Nucleus accumbens (tissue), 56 donors: ENCODE measurements at places on chromosomes 6 and 20.

- no peak for DNase-seq
Measured at GRCh38 chr6:144617708-144618107, 332.6 kb downstream of the UTRN start.

- no peak for DNase-seq
Measured at GRCh38 chr20:47929368-47930115, 144.3 kb upstream of the SULF2 start.

GRCh38 chr6:21764989-21765388, 171.4 kb downstream of the SOX4 start:
- DNase-seq: no peak

GRCh38 chr20:58014628-58015315, 213.7 kb downstream of the ANKRD60 start:
- DNase-seq: no peak

GRCh38 chr6:101830501-101831031, 437.1 kb downstream of the GRIK2 start:
- no peak for DNase-seq

DNA sequence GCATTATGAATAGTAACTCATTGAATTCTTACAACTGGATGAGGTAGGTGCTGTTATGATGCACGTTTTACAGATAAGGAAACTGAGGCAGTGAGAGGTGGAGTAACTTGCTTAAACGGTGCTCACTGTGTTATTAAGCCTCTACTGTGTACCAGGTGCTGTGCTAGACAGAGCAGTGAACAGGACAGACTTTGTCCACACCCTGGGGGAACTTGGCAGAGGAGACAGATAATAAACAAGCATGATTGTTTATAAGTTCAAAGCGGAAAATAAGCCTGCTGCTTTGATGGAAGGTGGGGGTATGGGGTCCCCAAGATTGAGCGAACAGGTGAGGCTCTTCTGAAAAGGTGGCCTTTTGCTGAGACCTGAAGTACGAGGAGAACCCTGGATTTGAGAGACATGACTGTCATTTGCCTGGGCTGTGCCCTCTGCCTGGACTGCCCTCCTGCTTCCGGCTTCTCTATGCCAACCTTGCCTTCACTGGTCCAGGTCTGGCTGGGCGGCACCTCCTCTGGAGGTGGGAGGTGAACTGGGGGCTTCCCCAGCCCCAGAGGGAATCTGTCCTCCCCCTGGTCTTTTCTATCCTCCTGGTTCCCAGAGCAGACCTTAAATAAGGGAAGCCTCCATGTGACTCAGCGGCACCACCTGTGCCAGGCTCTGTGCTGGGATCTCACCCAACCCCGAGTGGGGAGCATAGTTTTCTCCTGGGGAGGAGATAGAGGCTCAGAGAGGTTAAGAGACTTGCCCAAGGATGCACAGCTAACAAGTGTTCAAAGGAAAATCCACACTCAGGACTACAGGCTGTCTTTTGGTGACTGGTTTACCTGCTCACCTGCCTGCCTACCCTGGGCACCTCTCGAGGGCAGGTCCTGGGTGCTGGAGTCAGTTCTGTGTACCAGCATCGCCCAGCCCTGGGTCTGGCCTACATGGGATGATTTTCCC, 59.1 kb downstream of the CEBPB start:
- no peak for DNase-seq

GRCh38 chr6:82410151-82410648, 46.6 kb downstream of the TPBG start:
- DNase-seq: no peak

GRCh38 chr6:154580397-154581135, 70.1 kb upstream of the CNKSR3 start:
- no peak for DNase-seq

DNA sequence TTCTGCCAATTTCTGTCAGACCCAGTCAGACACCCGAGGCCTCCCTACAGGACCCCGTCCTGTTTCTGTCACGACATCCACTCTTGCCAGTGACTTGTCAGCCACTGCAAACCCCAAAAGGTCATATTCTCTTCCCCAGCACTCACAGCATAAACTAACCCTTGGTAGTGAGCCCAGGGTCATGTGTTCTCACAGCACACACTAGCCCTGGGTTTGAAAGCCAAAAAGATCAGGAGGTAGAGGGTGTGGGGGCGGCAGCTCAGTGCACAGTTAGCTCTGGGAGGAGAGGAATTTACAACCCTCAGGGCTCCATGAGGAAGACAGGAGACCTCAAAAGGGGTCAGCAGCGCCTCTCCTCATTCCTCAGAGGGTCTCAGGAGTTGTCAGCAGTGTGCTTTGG, 9.9 kb upstream of the SNX9 start:
- no peak for DNase-seq

GRCh38 chr6:17601386-17601703, 1.2 kb downstream of the FAM8A1 start:
- no peak for DNase-seq

DNA sequence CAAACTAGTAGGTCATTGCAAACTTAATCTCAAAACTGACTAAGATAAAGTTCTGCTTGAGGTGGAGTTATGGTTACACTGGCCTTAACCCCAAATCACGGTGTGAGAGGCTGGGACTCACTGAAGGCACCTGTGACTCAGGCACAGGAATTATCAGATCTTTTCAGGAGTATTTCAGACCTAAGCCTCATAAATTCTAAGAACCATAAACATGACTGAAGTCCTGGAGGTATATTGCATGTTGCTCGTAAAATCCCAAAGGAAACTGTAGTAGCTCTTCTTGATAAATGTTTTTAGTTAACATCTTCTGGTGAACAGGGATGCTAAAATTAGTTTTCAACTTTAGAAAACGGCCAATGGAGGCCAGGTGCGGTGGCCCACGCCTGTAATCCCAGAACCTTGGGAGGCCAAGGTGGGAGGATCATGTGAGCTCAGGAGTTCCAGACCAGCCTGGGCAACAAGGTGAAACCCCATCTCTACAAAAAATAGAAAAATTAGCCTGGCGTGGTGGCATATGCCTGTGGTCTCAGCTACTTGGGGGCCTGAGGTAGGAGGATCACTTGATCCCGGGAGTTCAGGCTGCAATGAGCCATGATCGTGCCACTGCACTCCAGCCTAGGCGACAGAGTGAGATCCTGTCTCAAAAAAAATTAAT, 36.5 kb downstream of the DZANK1 start:
- DNase-seq: no peak

DNA sequence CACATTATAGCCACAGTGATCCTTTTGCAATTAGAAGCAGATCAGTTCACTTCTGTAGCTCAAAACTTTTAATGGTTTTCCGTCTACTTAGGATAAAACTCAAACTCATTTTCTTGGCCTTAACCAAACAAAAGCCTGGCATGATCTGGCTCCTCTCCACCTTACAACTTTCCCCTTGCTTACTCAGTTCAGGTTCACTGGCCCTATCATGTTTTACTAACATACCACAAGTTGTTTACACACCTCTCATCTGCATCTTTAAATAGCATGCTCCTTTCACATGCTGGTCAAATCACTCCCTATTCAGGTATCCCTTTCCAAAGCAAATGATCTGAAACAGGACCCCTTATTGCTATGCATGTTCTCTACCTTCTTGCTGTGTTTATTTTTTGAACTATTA, 191.4 kb upstream of the FAM83B start:
- no peak for DNase-seq

DNA sequence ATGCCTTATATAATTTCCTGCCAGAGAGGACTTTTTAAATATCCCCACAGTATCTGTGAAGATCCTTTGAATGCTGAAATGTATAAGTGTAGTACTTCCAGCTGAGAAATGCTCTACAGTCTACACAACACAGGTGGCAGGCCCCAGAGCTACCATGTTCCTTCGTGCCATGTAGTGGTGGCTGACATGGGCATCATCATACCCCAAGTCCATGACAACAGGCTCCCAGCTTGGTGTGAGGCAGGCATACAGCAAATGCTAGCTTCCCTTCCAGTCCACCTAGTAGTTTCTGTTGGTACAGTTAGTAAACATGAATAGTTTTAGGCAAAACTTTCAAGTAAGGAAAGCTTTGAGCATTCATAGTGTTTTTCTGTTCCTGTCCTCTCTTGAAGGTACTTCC, 61.2 kb upstream of the EMILIN3 start:
- DNase-seq: no peak

GRCh38 chr6:72219536-72219935, 333.2 kb downstream of the RIMS1 start:
- no peak for DNase-seq

GRCh38 chr20:61725966-61726365, 339.7 kb downstream of the TAF4 start:
- no peak for DNase-seq

DNA sequence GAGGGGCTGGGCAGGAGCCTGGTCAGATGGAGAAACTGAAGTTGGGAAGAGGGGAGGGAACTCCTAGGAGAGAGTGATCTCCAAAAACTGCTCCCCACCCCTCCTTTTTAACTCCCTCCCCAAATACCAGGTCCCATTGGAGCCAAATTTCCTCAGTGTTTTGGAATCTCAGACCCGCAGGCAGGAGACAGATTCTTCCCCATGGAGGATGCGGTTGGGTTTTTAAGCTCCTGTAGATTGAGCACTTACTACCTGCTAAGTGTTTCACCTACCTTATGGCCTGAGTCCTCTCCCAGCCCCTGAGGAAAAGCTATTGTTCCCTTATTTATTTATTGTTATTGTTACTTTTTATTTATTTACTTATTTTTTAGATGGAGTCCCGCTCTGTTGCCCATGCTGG, 73.2 kb downstream of the CEBPB start:
- DNase-seq: no peak

GRCh38 chr20:60365064-60365666, 406.9 kb downstream of the CDH26 start:
- DNase-seq: no peak

DNA sequence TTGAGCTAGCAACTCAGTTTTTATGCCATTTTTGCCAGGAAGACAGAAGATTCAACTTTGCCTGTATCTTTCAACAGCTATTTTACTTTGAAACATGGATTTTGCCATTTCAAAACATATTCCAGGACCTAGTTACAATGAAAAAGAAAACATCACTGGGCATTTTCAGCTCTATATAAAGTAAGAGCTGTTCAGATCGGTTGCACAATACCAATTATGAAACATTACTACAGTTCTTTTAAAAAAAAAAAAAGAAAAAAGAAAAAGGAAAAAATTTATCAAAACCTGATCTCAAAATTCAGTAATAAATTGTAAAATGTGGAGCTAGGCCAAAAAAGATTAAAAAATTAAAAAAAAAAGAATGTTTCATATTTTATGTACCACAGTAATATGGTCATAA, 15.6 kb downstream of the BCLAF1 start:
- DNase-seq: no peak

DNA sequence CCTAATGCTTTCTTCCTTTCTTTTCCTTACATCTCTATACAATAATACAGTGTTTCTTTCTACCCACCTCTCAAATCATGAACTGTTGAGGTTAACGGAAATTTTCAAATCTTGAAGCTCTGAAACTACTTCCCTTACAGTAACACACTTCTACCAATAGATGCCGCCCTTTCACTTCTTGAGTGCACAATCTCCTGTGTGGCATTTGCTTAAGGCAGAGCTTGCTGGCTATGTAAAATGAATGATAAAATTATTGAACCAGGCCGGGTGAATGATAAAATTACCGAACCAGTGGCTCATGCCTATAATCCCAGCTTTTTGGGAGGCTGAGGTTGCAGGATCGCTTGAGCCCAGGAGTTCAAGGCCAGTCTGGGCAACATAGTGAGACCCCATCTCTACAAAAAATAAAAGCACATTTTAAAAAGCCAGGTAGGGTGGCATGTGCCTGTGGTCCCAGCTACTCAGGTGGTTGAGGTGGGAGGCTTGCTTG, 56.8 kb downstream of the KCNS1 start:
- DNase-seq: no peak

DNA sequence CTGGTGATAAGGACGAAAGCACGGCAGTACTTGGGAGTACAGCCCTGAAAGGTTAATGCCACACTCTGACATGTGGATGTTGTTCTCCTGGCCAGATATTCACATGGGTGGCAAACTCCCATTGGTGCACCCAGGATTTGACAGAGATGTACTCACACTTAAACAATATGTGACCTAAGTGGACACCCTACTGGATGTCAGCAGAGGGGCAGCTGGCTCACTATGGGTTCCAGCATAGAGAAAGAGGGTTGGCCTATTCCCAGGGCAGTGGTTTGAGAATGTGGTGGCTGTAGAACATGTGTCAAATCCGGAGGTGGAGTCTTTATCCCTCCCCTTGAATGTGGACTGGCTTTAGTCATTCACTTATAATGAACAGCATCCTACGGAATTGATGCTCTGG, 333.2 kb downstream of the DHX35 start:
- no peak for DNase-seq

GRCh38 chr6:167336844-167337630, 12.2 kb downstream of the TTLL2 start:
- no peak for DNase-seq

DNA sequence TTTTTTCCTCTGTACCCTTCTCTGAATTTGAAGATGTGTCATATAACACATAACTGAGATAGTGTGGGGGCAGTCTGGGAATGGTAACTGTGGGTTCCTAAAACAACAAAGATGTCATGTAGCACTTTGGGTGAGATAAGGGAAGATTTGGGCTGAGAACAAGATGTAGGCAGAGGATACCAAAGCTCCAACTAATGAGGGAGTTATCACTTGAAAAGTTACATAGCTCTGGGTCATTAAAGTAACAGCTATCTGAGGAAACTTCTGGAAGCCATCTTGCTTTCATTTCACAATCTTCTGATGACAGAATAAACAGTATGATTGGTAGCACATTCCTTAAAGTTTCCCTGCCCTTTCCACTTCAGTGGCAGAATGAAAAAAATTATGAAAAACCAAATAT, 255.4 kb downstream of the TBX18 start:
- DNase-seq: no peak

GRCh38 chr20:56373942-56374341, 15.2 kb downstream of the FAM210B start:
- no peak for DNase-seq

DNA sequence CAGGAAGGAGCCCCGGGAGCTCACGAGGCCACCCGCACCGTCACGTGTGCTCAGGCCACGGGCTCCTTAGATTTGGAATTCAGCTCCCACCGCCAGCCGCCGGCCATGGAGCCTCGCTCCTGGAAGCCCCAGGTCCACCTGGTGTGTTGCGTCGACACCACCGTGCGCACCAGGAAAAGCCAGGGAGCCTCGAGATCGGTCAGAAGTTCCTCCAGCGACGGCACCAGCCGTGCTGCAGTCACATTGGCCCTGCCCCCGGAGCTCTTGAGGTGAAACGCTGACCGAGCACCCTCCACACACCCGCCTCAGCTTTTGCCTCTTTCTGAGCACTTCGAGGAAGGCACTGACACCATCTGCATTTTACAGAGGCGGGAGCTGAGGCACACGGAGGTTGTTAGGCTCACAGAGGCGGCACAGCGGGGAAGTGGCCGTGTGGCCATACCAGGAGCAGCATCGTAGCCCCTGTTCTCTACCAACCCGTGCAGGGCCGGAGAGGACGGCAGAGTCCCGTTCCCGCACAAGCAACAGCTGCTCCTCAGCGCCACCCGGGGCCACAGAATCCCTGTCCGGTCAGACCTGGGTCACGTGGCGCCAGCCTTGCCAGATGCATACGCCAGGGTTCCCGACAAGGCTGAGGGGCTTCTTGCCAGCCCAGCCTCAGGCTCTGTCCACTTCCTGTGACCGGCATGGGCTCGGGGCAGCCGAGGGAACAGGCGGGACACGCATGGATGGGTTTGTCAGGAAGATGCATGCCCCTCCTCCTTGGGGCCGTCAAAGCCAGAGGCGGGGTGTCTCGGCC, 7.6 kb downstream of the NKAIN4 start:
- DNase-seq: no peak
